ENCODE measurements at places on chromosomes 5 and 9. TPM values are rescaled to one million over a fixed set of nuclear protein-coding genes. Genes with fewer than 3 reads are reported as not detected.

Gene TRIM7
- 3.8 TPM for total RNA-seq

Gene SPATA31D1
- total RNA-seq = not detected

Gene BARHL1
- not detected for total RNA-seq

Gene ZNF608
- 83.2 TPM for total RNA-seq

Gene UNC13B
- total RNA-seq = 94.9 TPM

Gene FIBCD1
- total RNA-seq = 0.97 TPM

DNA sequence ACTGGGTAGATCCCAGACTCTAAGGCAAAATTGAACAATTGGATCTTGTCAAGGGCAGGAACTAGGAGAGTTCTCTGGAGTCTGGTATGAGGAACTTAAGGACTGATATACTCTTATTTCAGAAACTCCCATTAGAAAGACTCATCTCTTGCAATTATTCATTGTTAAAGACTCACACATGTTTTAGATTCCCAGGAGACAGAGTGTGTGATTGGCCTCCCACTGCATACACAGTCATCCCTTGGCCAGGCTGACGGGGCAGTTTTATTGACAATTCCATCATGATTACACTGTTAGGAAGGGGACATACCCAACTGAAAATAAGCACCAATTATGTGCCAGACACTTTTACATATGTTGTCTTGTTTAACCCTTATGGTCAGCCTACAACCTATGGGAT, 347.2 kb downstream of the DMAC1 start:
- no peak overlapping the region for H3K27ac ChIP-seq
- H3K36me3 ChIP-seq = no peaks in the 10 kb centered on the region
- H3K4me3 ChIP-seq = no peak overlapping the region
- no peaks in the 10 kb centered on the region for H3K4me1 ChIP-seq
- DNase-seq = no peak

DNA sequence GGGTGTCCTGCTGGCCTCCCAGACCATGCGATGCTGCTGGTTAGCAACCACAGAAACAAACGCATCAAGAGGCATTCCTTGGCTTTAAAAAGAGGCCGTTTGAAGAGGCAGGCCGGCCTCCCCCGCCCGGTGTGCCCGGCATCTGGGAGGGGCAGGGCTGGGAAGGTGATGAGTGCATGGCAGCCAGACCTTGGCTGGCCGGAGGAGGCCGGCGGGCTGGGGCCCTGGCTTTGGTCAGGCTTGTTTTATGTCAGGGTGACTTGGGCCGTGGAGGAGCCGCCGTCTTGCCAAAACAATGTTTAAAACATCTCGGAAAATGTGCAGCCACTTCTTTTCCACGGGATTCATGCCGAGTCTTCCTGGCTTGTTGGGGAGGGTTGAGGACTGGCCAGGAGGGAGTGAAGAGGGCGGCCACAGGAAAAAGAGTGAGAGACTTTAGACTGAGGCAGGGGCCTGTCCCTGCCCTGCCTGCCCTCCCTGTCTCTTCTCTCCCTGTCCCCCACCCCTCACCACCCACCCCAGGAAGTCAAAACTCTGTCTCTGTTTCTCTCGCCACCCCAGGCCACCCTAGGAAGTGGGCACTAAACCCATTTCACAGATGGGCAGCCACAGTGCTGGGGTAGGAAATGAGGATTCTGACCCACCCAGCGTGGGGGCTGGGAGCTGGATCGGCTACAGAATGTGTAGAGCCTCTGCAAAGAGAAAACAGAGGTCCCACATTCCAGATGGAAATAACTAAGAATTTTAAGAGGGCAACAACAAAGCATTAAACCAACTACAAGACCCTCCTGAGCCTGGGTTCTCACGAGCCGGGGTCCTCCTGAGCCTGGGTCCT, 143.0 kb downstream of the RXRA start:
- H3K4me1 ChIP-seq = no peaks in the 10 kb centered on the region
- peak overlapping the region; percentile 11 for H3K27ac ChIP-seq
- no peaks in the 10 kb centered on the region for H3K36me3 ChIP-seq
- no peaks in the 10 kb centered on the region for H3K27me3 ChIP-seq

DNA sequence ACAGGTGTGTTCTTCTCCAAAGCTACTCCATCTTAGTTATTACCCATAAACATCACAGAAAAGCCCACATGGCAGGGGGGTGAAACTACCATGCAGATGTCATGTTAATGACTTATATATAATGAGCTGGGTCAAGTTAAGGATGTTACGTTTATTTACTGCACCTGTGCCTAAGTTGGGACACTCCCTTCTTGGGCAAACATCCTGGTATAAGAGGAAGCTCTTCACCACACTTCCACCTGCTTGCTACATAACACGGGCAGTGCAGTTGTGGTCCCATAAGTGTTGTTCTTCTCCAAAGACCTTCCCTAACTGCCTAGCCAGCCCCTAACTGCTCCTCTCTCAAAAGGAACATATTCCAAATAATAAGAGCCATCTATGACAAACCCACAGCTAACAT, 9.3 kb upstream of the ZCCHC9 start:
- H3K27ac ChIP-seq = no peak overlapping the region
- H3K27me3 ChIP-seq = no peaks in the 10 kb centered on the region
- no peak for DNase-seq

DNA sequence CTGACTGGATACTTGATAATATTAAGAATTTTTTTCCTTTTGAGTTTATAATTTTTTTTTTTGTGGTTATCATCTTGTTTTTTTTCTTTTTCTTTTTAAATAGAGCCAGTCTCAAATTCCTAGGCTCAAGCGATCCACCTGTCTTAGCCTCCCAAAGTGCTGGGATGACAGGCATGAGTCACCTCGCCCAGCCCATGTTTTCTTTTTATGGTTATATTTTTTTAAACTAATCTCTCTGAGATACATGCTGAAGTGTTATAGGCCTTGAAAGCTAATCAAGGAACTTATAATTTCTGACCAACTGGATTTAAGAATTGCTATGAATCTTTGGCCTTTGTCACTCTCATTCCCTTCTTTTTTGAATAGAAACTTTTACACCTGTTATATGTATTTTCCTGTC, 6.8 kb upstream of the AMACR start:
- no peak for DNase-seq
- no peaks in the 10 kb centered on the region for H3K27me3 ChIP-seq
- no peaks in the 10 kb centered on the region for H3K4me1 ChIP-seq
- H3K4me3 ChIP-seq = no peak overlapping the region
- no peaks in the 10 kb centered on the region for H3K36me3 ChIP-seq
- H3K27ac ChIP-seq = no peak overlapping the region

GRCh38 chr5:144697847-144698262, 527.2 kb downstream of the KCTD16 start:
- no peak overlapping the region for H3K27ac ChIP-seq
- H3K4me1 ChIP-seq = no peaks in the 10 kb centered on the region
- no peaks in the 10 kb centered on the region for H3K27me3 ChIP-seq
- H3K4me3 ChIP-seq = no peak overlapping the region
- no peaks in the 10 kb centered on the region for H3K36me3 ChIP-seq

DNA sequence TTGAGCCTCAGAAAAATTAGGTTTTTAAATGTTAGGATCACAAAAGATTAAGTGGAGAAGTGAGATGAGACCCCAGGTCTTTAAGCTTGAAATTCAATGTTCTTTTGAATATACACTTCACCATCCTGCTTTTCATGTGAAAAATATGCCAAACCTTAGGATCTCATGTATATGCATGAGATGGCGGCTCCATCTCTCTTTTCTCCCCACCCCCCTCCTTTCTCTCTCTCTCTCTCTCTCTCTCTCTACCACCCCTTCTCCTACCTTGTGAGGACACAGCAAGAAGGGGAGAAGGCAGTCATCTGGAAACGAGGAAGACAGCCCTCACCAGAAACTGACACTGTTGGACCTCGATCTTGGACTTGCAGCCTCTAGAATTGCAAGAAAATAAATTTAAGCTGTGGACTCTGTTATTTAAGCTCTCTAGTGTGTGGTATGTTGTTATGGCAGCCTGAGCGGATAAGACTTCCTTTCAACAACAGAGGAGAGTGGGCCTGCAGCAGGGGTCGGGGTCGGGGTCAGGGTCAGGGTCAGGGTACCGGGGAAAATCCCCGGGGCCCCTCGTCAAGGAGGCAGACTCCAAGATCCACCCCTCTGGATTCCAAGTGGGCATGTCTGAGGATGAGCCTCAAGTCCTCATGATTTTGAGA, 16.4 kb upstream of the ALDH1B1 start:
- H3K27ac ChIP-seq = no peak overlapping the region
- no peaks in the 10 kb centered on the region for H3K27me3 ChIP-seq
- H3K4me1 ChIP-seq = peaks cover 1% of the 10 kb centered on the region
- no peak for DNase-seq

DNA sequence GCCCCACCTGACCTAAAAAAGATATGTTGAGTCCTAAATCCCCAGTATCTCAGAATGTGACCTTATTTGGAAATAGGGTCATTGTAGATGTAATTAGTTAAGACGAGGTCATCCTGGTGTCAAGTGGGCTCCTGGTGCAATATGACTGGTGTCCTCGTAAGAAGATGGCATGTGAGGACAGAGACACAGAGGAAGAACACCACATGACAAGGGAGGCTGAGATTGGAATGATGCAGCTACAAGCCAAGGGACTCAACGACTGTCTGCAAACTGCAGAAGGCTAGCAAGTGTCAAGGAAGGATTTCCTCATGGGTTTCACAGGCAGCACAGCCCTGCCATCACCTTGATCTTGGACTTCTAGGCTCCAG, 100.4 kb upstream of the DAP start:
- no peaks in the 10 kb centered on the region for H3K4me1 ChIP-seq
- H3K4me3 ChIP-seq = no peak overlapping the region
- H3K36me3 ChIP-seq = no peaks in the 10 kb centered on the region
- H3K27ac ChIP-seq = no peak overlapping the region
- peaks cover 5% of the 10 kb centered on the region for H3K27me3 ChIP-seq
- DNase-seq = no peak

- H3K4me1 ChIP-seq = peaks cover 9% of the 10 kb centered on the region
- H3K27ac ChIP-seq = no peak overlapping the region
- H3K27me3 ChIP-seq = no peaks in the 10 kb centered on the region
- H3K36me3 ChIP-seq = peaks cover 19% of the 10 kb centered on the region
- DNase-seq = no peak
- H3K4me3 ChIP-seq = no peak overlapping the region
Observed at GRCh38 chr5:55426455-55426854, 108.3 kb downstream of the PLPP1 start.

GRCh38 chr9:31372799-31373587, 1011.5 kb upstream of the ACO1 start:
- no peak overlapping the region for H3K27ac ChIP-seq
- no peak for DNase-seq
- no peaks in the 10 kb centered on the region for H3K27me3 ChIP-seq
- no peak overlapping the region for H3K4me3 ChIP-seq
- no peaks in the 10 kb centered on the region for H3K36me3 ChIP-seq

- no peaks in the 10 kb centered on the region for H3K27me3 ChIP-seq
- H3K4me3 ChIP-seq = peak overlapping the region; percentile 86
- peak; percentile 54 for DNase-seq
Observed at GRCh38 chr5:134003817-134004625, 754 bp downstream of the VDAC1 start.

DNA sequence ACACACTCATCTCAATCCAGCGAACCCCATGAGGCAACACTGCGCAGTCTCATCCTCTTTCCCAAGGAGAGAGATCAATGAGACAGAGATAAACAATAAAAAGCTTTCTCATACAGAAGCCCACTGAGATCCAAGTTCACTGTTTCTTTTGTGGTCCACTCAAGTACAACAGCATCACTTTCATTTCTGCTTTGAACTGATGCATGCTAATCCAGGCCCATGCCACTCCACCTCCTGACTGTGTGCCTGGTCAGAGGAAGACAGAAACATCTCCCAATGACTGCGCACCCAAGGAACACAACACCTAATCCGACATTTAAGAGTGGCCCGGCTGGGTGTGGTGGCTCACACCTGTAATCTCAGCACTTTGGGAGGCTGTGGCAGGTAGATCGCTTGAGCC, 104.0 kb downstream of the SERINC5 start:
- H3K4me3 ChIP-seq = no peak overlapping the region
- H3K27ac ChIP-seq = no peak overlapping the region
- peaks cover 5% of the 10 kb centered on the region for H3K36me3 ChIP-seq
- no peak for DNase-seq

GRCh38 chr5:133421394-133421793, 190.9 kb downstream of the FSTL4 start:
- H3K36me3 ChIP-seq = no peaks in the 10 kb centered on the region
- no peak overlapping the region for H3K4me3 ChIP-seq
- H3K4me1 ChIP-seq = no peaks in the 10 kb centered on the region
- H3K27me3 ChIP-seq = peaks cover 17% of the 10 kb centered on the region
- no peak for DNase-seq
- no peak overlapping the region for H3K27ac ChIP-seq

DNA sequence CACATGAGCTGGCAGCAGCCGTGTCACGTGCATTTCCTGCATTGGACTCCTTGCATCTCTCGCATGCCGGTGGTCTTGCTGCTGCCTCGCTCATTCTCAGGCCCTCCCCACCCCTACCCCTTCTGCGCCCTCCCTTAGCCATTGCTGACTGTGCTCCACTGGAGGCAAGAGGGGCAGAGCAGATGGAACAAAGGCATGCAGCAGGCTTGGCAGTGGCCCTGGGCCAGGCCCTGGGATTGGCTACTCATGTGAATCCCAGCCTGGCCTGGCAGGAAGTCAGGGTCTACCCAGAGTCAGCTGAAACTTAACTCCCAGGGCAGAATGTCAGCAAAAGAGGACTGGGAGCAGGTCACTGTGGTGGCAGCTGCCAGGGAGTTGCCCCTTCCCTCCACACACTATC, 62.3 kb downstream of the TSTD2 start:
- H3K36me3 ChIP-seq = peaks cover 17% of the 10 kb centered on the region
- no peaks in the 10 kb centered on the region for H3K4me1 ChIP-seq
- H3K27ac ChIP-seq = no peak overlapping the region
- peaks cover 2% of the 10 kb centered on the region for H3K27me3 ChIP-seq

DNA sequence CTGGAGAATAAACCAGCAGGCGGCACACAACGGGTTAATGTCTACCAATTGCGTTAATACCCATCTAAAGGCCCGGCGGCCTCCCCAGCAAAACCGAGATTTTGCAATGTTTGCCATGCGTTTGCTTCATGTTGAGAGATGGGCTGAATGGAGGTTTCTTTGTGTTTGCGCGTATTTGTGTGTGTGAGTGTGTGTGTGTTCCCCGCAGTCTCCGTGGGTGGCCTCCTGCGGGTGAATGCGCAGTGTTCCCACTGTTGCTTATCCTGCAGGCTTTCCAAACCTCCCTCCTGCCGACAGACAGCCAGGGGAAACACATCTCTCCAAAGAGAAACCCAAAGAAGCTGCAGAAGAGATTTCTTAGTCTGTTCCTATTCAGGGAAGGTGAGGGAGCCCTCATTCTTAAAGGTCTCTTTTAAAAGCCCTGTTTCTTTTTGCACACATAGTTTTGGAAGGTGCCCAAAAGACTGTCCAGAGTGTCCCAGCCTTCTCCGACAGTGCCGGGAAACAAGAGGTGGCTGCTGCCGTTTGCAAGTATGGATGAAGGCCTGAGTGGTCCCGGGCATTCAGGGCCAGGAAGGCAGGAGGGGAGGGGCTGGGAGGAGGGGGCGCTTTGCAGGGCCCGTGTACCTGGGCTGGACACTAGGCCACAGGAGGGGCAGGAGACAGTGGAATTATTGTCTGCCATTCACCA, 103.8 kb upstream of the ERCC6L2 start:
- no peak overlapping the region for H3K4me3 ChIP-seq
- H3K27ac ChIP-seq = peak overlapping the region; percentile 80
- no peaks in the 10 kb centered on the region for H3K36me3 ChIP-seq
- DNase-seq = peak; percentile 92
- no peaks in the 10 kb centered on the region for H3K27me3 ChIP-seq

All from lung (tissue), 17 donors.